ENCODE measurements at places on chromosomes 3 and 15.

GRCh38 chr3:53806182-53807116 lies 39.8 kb downstream of the CHDH start:
- DNase-seq = no peak

DNA sequence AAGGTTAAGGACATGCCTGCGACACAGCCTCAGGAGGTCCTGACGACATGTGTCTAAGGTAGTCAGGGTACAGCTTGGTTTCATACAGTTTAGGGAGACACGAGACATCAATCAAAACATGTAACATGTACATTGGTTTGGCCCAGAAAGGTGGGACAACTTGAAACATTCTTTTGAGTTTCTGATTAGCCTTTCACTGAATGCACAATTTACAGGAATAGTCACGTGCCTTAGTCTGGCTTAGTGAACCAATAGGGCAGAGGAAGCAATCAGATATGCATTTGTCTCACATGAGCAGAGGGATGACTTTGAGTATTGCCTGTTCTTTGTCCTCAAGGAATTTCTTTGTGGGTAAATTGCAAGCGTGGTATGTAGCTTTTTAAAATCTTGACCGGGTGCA lies 24.5 kb upstream of the HDAC11 start:
- no peak for DNase-seq

DNA sequence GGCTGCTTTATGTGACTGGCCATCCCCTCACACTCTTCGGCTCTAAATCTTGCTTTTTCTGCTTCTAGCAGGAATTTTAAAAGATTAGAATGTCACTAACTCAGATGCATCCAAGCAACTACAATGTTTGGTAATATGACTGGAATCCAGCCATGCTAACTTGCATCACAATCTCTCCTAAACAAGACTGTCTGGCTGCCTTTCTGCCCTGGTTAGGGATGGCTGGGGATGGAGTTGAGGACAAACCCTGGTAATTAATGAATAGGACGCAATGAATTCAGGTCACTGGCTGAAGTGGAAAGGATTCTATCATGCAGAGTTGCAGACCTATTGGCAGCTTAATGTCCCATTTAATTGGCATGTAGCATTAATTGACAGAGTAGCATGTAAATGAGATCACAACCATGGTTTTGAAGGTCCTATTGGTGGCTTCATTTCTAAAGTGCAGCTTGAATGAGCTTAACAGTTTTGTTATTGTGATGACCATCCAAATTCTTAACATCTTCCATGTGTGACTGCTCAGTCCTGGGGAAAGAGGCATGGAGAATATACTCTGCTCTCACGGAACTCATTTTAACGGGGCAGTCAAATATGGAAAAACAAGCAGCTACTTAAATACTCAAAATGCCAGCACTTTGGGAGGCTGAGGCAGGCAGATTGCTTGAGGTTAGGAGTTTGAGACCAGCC lies 21.7 kb downstream of the NMNAT3 start:
- no peak for DNase-seq

DNA sequence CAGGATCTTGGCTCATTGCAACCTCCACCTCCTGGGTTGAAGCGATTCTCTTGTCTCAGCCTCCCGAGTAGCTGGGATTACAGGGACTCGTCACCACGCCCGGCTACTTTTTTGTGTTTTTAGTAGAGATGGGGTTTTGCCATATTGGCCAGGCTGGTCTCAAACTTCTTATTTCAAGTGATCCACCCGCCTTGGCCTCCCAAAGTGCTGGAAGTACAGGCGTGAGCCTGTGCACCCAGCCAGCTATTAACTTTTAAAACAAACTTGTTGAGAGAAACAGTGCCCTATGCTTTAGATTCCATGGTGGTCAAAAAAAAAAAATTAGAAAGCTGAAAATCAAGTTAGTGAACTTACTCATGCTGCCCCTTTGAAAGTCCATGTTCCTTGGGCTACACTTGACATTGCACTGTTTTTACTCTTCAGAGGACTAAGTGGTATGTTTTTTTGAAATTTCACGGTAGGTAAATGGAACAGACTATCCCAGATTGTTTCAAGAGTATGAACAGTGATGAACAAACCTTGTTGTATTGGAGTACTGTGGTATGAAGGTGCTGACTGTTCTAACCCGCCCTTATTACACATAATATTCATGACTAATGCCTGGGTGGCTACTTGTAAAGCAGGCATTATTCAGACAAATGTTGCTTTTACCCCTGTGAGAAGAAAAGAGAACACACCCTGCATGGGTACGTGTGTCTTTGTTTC lies 206.9 kb downstream of the KLHL25 start:
- no peak for DNase-seq

DNA sequence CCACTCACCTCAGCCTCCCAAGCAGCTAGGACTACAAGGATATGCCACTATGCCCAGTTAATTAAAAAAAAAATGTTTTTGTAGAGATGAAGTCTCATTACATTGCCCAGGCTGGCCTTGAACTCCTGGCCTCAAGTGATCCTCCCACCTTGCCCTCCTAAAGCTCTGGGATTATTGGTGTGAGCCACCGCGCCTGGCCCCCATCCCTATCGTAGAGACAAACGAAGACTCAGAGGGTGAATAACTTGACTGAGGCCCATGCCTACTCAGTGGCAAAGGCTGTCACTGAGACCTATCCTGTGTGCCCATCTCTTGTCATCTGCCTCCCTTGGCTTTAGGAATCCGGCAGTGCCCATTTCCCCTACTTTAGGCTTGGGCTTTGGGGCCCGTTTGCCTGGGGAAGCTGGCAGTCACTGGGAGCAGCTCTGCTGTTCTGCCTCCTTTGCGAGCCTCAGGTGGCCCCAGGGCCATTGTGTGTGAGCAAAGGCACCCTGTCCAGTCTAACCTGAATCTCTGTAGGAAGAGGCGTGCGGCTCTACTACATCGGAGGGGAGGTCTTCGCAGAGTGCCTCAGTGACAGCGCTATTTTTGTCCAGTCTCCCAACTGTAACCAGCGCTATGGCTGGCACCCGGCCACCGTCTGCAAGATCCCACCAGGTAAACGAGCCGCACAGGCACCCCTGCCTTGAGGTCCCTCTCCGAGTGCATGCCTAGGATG lies 70.1 kb downstream of the AAGAB start:
- DNase-seq = no peak

DNA sequence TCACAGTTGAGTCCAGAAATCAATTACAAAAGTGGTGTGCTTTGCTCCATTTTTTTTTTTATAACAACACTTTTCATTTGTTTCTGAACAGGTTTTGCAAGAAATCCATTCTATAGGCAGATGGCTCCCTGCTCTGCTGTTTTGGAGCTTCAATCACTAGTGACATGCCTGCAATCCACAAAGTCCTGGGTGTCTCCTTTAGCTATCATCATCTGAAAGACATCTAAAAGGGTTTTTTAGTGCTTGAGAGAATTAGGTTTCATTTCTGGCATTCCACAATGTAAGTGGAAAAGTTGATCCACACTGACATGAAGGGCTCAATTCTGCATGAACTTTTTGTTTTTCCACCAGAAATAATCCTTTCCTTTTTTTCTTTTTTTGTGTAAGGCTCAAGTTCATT lies 24.0 kb upstream of the MEIS2 start:
- DNase-seq = no peak

GRCh38 chr3:41794748-41795589 lies 166.9 kb downstream of the ULK4 start:
- DNase-seq = no peak

DNA sequence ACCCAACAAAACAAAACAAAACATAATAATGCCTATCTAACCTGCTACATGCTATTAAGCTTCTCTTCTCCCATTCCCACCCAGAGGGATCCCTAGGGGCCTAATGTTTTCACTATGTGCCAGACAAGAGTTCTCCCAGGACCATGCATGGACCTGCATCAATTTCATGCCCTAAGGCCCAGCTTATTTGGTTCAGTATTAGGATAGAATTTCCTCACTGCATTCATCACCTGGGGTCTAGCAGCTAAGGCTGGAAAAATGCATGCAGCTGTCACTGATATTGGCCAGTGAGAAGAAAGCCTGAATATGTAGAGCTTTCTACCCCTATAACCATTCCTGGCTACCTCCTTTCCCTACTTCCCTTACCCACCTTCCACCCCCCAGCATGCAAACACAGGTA lies 2.0 kb upstream of the HCLS1 start:
- no peak for DNase-seq

DNA sequence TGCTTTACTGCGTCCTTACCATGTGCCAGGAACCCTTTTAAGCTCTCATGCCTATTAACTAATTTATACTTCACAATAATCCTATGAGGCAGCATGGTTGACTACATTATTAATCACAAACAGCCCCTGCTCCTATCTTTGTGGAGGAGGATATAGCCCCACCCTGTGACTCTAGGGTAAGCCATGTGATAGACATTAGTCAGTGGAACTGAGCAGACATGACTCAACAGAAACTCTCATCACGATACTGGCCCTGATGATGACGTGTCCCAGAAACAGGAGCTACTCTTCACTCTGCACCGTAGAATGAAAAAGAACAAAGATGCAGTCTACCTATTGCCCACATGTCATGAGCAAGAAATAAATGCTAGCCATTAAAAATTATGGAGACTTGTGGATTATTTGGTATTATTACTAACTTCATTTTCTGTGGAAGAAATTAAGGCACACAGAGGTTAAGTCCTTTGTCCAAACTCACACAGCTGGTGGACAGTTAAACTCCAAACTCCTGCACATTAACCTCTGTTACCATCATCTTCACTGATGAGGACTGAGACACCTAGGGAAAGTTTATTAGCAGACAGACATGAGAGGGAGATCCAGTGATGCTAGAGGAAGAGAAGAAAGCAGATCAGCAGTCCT lies 51.2 kb downstream of the CFAP20DC start:
- DNase-seq = peak; percentile 8

DNA sequence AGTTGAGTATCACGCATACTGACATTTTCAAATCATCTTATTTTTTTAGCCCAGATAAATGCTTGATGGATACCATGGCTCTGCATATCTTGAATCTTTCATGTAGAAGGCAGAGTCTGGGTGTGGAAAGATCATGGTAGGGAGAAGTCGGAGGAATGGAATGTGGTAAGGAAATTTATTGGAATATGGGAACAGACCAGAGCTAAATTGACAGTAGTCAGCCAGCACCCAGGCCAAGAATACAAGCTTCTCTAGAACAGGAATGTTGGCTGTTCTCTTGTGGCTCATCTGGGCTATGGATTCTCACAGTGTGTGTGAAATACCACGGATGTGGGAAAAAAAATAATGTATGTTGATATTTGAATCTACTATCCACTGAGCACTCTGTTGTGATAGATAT lies 305.7 kb upstream of the COL8A1 start:
- DNase-seq = no peak

- no peak for DNase-seq
Observed at GRCh38 chr15:55240125-55240760, 43.5 kb upstream of the RSL24D1 start.

GRCh38 chr3:126967386-126967785 lies 15.5 kb upstream of the PLXNA1 start:
- DNase-seq = no peak

GRCh38 chr3:173584093-173584837 lies 186.7 kb downstream of the NLGN1 start:
- peak; percentile 47 for DNase-seq

- no peak for DNase-seq
Observed at GRCh38 chr3:180828001-180828720, 84.3 kb upstream of the FXR1 start.

DNA sequence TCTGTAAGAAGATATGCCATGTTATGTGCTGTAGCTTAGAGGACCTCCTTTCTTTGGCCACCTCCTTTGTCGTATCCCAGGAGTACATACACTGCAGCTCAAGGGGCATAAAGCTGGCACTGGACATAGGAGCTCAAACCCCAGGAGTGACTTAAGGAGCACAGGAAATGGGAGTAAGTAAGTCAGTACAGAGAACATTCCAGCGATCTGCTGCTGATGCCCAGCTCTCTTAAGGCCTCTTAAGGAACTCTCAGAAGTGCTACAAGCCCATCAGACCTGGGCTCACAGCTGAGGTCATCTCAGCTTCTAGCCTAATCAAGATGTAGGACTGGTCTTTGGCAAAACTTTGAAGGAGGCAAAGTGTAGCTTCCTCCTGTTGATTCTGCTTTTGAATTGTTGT lies 21.6 kb upstream of the ACTL6A start:
- no peak for DNase-seq

GRCh38 chr15:57323806-57324589 lies 52.3 kb upstream of the CGNL1 start:
- peak; percentile 54 for DNase-seq

- no peak for DNase-seq
Observed at GRCh38 chr15:32852771-32853170, 135.0 kb downstream of the GREM1 start.

DNA sequence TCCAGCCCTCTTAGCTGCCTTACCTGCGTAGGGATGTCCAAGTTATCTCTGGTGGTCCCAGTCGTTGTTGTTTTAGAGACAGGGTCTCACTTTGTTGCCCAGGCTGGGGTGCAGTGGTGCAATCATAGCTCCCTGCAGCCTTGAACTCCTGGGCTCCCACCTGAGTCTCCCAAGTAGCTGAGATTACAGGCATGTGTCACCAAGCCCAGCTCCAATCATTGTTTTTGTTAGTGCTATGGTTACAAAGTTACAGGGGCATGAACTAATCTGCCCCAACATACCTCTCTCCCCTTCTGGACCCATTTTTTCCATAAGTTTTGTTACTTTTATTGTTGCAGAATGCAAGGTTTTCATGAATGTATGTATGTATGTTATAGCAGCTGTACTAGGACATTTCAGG lies 54.7 kb downstream of the CTDSPL2 start:
- no peak for DNase-seq

DNA sequence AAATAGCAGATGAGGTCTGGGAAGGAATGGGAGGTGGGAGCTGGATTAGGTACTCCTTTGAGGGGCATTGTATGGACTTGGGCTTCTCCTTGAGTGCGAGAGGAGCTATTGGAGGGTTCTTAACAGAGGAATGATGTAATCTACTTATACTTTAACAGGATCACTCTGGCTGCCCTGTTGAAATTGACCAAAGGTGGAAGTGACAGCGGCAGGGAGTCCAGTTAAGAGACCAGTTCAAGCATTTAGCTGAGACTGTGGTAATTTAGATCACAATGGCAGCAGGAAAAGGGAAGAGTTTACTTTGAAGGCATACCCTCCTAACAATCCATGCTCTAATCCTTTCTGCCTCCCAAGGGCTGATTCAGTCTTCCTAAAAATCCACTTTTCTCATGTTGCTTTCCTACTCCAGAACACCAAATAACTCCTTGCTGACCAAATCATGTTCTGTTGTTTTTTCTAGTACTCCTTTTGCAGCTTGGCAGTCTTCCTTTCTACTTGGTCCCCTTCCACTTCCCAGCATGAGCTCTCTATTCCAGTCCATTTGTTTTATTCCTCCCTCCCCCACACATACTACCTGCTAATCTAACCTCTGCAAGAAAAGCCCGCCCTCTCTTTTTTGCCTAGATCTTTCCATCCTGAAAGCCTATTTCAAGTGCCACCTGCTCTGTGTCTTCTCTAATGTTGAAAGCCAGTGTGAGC lies 139.4 kb downstream of the NECTIN3 start:
- DNase-seq = no peak

GRCh38 chr3:46538803-46539442 lies 27.2 kb downstream of the LRRC2 start:
- peak; percentile 33 for DNase-seq

- DNase-seq = peak; percentile 17
Observed at GRCh38 chr3:43287500-43287873, 1.1 kb downstream of the SNRK start.

GRCh38 chr3:20346916-20347315 lies 160.9 kb upstream of the SGO1 start:
- DNase-seq = no peak
